Activated CD4-positive, CD25-positive, alpha-beta regulatory T cell treated with anti-CD3 and anti-CD28 coated beads, Interleukin-2, amount 50 U/mL, for 16 hours (primary cell): ENCODE measurements at places on chromosomes 12 and 14.

DNA sequence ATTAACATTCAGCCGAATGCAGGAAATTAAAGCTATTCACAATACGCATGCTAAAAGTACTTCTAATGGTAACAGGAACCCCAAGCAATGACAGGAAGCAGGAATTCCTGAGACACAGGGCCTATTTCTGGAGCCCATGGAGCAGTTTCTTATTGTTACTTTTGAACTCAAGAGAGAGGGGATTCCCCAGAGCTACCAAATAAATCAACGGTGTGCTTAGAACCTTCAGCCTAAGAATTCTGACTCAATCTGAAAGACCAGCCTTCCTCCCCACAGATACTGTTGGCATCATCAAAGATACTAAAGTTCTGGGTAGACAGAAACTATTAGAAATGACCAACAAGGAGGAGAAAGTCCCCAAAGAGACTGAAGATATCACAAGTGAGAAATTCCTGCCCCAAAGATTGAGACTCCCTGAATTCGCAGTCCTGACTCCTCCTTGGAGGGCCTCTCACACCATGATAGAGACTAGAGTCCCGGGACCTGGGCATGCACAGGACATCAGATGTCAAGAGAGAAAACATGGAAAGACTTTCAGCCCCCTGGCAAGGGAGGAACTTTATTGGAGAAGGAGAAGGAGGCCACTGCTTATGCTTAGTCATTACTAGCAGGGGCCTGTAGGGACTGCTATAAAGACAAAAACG is 32.7 kb downstream of the RTRAF start:
- DNase-seq: no peak

- no peak for DNase-seq
Measured at GRCh38 chr14:51024377-51024776, 70.5 kb downstream of the TRIM9 start.

- no peak for DNase-seq
Measured at GRCh38 chr12:106600503-106600902, 17.7 kb downstream of the RFX4 start.

GRCh38 chr12:91074851-91075250 is 17.0 kb upstream of the KERA start:
- no peak for DNase-seq

DNA sequence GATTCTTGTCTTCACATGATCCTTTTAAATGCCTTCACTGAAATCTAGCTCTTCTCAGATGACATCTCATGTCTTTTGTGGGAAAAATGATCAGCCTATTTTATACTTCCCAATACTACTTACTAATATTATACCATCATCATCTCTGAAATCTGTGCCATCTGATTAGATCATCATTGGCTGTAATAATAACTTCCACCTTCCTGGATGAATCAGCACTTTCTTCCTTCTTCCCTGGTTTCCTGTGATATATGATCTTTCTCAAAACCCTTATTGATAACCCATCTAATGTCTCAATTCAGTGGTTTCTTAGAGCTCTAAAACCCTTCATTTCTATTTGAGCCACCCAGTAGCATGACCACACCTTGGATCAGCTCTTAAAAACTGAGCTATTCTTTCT is 30.9 kb downstream of the GPR137C start:
- DNase-seq: no peak

DNA sequence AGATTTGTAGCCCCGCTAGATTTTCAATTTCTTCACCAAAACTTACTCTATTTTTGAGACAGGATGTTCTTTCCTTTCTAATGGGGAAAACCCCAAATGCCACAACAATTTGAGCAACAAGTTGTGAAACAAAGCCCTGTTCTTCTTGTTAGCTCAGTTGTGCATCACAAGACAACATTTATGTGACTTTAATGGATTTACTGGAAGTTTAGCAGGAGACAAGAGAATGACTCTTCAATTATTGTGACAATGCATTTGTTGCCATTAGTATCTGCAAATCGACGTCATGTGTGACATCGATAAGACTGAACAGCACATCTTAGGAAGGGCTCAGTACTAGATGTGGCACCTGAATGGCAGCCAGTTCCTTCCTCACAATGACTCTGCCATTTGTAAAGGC is 1028.9 kb upstream of the TMEM132C start:
- DNase-seq: no peak

GRCh38 chr12:51062631-51063397 is 14.7 kb downstream of the LETMD1 start:
- no peak for DNase-seq

GRCh38 chr12:22821985-22822384 is 197.0 kb downstream of the ETNK1 start:
- DNase-seq: no peak

DNA sequence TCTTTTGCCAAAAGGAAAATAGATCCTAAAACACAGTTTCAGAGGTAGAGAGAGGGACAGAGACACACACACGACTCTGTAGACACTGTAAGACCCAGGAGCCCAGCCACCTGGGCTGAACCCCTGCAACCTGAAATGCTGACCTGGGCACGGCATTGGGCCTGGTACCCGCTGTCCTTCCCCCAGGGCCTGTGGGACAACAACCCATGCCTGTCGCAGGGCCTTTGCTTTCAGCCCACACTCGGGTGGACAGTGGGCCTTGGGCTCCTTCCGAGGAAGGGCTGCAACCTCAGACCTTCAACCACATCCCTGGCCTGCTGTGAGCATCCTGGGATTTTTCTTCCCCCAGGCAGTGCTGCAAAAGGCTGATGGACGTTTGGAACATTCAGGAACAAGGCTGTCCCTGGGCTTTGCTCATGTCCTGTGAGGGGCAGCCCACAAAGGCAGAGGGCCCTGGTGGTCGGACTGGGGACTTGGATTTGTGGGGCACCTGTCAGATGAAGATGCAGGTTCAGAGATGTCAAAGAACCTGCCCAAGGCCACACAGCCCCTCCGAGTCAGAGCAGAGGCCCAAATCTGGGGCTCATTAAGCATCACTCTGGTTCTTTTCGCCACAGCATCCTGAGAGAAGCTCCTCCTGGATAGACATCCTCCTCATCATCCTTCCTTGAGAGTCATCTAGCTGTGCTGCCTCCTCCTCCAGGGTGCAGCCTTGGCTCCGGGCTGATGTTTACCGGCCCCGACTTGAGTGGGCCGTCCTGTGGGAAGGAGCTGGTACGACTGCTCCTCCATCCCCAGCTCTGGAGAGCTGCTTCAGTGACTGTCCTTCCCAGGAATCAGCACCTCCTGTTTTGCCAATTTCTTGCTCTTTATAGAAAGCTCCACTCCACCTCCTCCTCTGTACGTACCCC is 32.7 kb downstream of the CCDC92 start:
- no peak for DNase-seq

GRCh38 chr12:132571598-132571997 is 38.8 kb downstream of the LRCOL1 start:
- DNase-seq: no peak

GRCh38 chr14:70189456-70190077 is 816 bp upstream of the SLC8A3 start:
- no peak for DNase-seq

DNA sequence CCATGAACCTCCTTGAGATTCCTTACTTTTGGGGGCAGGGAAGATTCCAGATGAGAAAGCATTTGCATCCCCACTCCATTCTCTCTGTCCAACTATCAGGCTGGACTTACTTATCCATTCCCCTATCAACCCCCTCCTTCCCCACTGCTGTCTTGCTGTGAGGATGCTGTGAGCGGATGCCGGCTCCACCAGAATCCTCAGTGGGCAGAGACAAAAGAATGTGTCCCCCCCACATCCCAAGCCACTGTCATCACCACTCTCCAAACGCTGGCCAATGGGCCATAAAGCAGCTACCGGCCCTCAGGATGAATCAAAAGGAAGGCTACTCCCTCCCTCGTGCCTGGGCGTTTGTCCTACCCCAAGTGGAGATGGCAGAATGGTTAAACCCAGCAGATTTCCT is 173.0 kb upstream of the NTF3 start:
- DNase-seq: no peak

DNA sequence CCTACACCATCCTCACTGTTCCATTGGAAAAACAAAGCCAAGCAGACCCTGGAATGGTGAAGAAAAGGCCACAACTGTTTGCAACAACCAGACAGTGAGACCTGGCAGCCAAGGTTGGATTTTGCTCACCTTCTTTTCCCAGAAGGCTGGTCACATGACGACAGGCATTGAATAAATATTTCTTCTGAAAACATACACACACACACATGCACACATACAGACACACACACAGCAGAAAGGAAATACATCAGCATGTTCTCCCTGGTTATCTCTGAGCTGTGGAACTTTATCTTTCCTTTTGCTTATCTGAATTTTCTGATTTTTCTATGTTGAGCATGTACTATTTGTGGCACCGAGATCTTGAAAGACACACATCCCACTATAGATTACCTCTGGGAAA is 38.0 kb upstream of the CCDC60 start:
- no peak for DNase-seq

- no peak for DNase-seq
Measured at GRCh38 chr14:34711169-34711568, 3.2 kb downstream of the CFL2 start.

DNA sequence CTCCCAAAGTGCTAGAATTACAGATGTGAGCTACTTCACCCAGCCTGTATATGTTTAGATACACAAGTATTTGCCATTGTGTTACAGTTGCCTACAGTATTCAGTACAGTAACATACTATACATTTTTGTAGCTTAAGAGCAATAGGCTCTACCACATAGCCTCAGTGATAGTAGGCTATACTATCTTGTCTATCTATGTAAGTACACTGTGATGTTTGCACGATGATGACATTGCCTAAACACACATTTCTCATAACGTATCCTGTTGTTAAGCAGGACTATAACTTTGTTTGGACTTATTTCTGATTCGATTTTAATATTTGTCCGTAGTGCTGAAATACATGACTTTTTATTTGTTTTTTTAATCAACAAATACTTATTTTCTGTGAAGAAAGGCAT is 129.2 kb downstream of the PCNX1 start:
- DNase-seq: no peak

DNA sequence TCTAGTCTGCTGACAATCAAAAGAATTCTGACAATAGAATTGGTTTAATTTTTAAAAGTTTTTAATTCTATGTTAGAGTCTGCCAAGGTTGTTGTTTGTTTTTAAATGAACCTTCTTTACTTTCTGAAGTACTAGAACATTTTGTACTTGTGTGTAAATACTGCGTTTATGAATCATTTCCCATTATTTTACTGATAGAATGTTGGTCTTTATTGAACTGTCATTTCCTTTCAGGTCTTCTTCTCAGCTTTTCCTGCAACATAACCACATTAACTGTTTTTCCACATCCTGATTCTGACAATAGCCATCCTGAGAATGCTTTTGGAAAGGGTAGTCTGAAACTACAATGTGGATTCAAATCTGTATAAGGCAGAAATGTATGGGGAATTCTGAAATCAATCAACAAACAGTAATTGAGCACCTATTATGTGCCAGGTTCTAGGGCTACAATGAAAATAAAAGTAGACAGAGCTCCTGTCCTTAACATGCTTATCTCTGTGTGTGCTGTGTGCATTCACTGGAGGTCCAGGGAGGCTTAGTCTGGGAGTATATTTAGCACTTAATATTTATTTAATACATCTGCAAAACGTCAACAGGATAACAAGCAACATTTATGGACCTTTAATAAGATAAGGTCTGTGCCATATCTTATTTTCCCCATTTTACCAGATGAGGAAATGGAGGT is 73.1 kb upstream of the SLC38A2 start:
- no peak for DNase-seq

GRCh38 chr12:120748242-120748641 is 22.6 kb downstream of the ACADS start:
- DNase-seq: no peak

DNA sequence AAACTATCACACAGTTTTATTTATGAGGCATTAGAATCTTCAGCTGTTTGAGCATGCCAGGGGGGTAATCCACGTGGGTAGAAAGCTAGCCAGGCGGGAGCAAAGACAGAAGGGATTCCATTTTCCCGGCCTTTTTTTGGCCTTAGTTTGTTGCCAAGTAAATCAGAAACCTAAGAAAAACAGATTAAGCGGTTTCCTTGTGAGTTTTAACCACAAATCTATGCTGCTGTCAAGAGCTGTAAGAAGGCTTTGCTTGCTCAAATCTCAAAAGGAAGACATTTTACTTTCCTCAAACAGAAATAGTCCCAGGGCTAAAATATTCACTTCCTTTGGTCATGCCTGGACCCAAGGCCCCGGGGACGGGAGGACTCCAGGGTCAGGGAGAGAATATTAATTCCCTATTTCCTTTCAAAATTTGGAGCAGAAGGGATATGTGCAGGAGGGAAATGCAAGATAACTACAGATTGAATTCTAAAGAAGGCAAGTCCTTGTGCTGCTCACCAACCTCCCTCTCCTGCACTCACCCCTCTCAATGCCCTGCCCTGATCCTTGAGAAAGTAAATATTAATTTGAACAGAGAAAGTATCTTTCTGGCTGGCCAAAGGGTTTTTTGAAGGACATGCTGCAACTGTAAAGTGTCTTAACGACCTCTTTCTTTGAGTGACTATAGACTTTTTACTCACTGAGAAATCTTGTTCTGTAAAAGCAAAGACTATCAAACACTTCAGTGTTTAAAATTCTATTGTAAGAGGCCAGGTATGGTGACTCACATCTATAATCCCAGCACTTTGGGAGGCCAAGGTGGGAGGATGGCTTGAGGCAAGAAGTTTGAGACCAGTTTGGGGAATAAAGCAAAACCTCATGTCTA is 75.7 kb downstream of the HSD17B6 start:
- DNase-seq: no peak

DNA sequence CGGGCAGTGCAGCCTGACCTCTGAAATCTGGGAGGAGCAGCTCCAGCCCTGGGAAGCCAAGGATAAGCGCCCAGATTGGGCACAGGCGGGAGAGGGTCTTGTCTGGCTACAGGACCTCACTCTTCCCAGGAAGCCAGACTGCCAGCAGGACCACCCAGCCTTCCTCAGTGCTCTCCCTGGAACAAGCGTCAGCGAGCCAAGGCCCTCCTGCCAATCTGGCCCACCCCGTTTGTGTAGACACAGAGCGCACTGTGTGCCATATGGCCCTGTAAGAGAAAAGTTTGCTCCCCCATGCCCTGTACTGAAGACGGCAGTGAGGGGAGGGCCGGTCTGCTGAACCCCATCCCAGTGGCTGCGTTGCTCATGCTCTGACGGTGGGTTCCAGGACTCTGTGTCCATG is 1.2 kb upstream of the C14orf180 start:
- DNase-seq: no peak

- no peak for DNase-seq
Measured at GRCh38 chr12:115758877-115759620, 518.4 kb downstream of the MED13L start.

GRCh38 chr12:66602483-66603143 is 76.3 kb downstream of the GRIP1 start:
- DNase-seq: no peak

- no peak for DNase-seq
Measured at GRCh38 chr12:132485619-132486018, 4.3 kb upstream of the FBRSL1 start.
